ENCODE measurements at places on chromosomes 7 and 10. TPM values are rescaled to one million over a fixed set of nuclear protein-coding genes. Genes with fewer than 3 reads are reported as not detected.

DNA sequence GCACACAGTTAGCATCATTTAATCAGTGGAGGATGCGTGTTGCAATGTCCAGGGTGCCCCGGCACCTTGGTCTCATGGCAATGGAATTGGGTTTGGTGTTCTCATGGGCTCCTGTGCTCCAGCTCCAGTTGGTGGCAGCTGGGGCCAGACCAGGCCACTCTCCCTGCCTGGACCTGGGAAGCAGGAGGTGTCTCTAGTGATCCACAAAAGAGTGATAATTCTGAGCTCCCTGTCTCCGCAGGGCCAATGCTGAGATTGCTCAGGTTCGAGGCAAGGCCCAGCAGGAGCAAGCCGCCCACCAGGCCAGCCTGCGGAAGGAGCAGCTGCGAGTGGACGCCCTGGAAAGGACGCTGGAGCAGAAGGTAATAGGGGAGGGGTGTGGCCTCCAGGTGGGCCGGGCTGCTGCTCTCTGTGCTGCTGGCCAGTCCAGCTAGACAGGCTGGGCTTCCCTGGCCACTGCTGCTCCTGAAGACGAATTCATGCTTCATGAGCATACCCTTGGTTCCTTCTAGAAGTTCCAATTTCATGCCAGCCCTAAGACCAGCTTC is 21.7 kb upstream of the BTBD16 start:
- no peak for DNase-seq

GRCh38 chr7:150393325-150393724 is 14.2 kb downstream of the ZNF775 start:
- DNase-seq, result no peak

- DNase-seq, result no peak
Observed at GRCh38 chr7:121336579-121336978, 7.8 kb downstream of the WNT16 start.

Gene ITGB8
- 33.1 TPM for polyA plus RNA-seq

GRCh38 chr7:149496642-149497391 is 792 bp downstream of the ZNF746 start:
- DNase-seq, result peak; percentile 24

GRCh38 chr10:95628786-95629185 is 27.7 kb downstream of the ALDH18A1 start:
- peak; percentile 58 for DNase-seq

GRCh38 chr10:129511758-129512157 is 44.7 kb downstream of the MGMT start:
- no peak for DNase-seq

Gene MPP7
- polyA plus RNA-seq, result 6.9 TPM

DNA sequence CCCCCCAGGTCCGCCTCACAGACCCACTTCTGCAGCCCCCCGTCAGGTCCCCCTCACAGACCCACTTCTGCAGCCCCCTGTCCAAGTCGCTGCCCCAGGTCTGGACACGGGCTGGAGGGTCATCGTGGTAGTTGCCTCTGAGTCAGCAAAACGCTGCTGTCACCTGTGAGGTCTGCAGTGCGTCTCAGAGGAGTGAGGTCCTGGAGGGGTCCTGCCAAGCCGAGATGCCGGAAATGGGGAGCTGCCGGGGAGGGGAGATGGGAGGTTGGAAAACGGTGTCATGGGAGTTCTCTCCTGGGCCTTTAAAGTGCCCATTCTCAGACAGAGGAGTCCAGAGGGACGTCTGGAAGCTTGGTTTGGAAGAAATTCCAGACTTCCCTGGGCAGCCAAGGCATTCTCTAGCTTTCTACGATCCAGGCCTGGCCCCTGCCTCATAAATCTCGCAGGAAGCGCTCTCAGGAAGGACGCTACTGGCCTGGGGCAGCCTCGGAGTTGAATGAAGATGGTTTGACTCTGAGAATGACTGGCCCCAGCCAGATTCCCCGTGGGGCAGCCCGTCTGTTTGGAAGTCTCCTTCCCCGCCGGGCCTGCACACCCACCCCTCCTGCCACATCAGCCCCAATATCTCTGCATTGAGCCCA is 38.7 kb downstream of the CALML3 start:
- no peak for DNase-seq

Gene GARS1
- polyA plus RNA-seq, result 98.0 TPM

Gene CLRN3
- 19.4 TPM for polyA plus RNA-seq

GRCh38 chr10:118237930-118238329 is 104.2 kb downstream of the FAM204A start:
- DNase-seq, result no peak

- DNase-seq, result no peak
Observed at GRCh38 chr10:16520900-16521299, 779 bp downstream of the C1QL3 start.

Gene BTBD16
- 0.73 TPM for polyA plus RNA-seq

DNA sequence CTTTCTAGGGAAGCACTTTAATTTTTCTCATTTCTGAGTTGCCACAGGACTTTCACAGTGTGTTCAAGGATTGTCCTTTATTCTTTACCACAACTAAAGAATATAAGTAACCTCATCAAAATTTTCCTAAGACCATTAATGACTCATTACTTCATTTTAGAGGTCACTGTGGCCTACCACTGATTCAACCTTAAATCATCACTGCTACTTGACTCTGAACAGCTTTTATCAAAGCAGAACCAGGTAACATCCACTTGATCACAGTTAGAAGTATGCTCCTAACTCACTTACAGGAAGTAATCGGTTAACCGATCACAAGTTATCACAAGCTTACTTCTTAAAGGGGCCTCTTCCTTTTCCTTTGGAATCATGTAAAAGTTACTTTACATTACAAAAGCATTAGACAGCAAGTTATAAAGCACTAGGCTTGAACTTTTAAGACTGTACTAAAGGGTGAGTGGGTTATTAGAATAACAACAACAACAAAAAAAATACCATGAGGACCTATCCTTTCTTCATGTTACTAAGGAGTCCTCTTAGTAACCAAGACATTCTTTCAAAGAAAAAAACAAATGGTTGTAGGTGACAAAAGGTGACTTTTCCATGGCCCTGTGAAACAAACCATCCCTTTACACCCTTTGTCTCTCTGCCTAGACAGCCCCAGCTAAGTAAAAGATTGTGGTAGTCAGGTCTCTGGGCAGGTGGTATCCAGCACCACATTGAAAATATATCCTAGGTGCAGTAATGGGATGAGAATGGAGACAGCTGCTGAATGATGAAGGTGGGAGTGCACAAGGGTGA is 40.0 kb upstream of the PDK4 start:
- no peak for DNase-seq

- DNase-seq, result no peak
Observed at GRCh38 chr7:132392713-132393112, 183.6 kb downstream of the PLXNA4 start.

Gene SLK
- 68.6 TPM for polyA plus RNA-seq

DNA sequence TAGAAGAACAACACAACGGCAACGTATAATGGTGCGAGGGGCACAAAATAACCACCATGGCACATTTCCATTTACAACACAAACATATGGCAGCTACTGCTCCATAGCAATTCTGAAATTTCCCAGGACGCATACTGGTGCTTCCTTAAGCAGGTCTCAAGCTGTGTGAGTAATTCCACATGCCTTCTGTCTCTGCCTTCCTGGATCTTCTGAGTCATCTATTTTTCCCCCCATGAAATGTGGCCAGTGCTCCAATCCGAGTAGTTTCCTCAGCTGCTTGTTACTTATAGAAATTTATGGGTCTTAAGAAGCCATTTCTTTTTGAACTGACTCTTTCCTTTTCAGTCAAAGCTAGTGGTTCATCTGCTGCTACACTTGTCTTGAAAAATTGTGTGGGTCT is 256.6 kb upstream of the KLF6 start:
- no peak for DNase-seq

DNA sequence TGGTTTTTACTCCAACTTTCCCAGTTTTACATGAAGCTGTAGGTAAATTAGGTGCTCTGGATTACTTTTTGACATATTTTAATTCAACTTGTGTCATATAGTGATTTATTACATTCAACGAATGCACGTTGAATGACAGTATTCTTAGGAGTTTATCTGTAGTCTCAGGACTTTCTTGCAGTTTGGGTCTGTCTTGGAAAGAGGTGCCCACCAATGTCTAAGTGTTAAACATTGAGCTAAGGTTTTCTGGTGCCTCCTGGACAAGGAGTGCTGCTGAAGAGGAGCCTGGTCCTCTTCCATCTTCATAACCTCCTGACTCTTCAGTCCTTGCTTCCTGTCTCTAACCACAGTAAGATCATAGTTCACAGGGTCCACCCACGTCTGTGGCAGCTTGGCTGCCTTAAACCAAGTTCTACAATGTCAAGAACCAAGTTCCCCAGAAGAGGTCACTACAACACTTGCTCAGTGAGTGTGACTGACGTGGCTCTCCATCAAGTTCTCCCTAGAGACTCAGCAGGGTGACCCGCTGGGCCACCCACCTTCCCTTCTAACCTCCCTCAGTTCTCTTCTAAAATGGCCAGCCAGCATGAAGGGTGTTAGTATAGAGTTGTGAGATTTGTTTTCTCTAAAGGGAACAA is 6.1 kb downstream of the NPY start:
- DNase-seq, result no peak

Gene CC2D2B
- polyA plus RNA-seq, result 1.0 TPM

GRCh38 chr7:70856901-70857630 is 274.9 kb upstream of the GALNT17 start:
- DNase-seq, result peak; percentile 29

GRCh38 chr10:49655099-49655498 is 24.4 kb upstream of the C10orf53 start:
- DNase-seq, result no peak

GRCh38 chr7:131109011-131109758 is 218.5 kb upstream of the MKLN1 start:
- no peak for DNase-seq

All from renal cortex interstitium (tissue), 15 donors.